ENCODE measurements at places on chromosomes 5 and 9. TPM values are rescaled to one million over a fixed set of nuclear protein-coding genes. Genes with fewer than 3 reads are reported as not detected.

Gene CCL19
- not detected for total RNA-seq

Gene C9orf50
- total RNA-seq, result not detected

Gene SEMA4D
- 5.4 TPM for total RNA-seq

Gene PCDHGB6
- total RNA-seq, result 0.13 TPM

Gene ANKRD33B
- 8.0 TPM for total RNA-seq

Gene NTRK2
- 0.04 TPM for total RNA-seq

Gene ADAMTS12
- total RNA-seq, result 7.6 TPM

Gene SV2C
- not detected for total RNA-seq

Gene FAXDC2
- total RNA-seq, result 0.17 TPM

Gene ANKRD18A
- 13.7 TPM for total RNA-seq

Gene HTR4
- total RNA-seq, result not detected

Gene IL31RA
- total RNA-seq, result 0.86 TPM

Gene ROPN1L
- total RNA-seq, result 1.7 TPM

Gene IL4
- not detected for total RNA-seq

Gene SGCD
- 4.1 TPM for total RNA-seq

Gene TSLP
- total RNA-seq, result not detected

Gene NR5A1
- total RNA-seq, result 0.11 TPM

Gene MEF2C
- total RNA-seq, result not detected

Gene PDE8B
- total RNA-seq, result 2.0 TPM

Gene JAKMIP2
- total RNA-seq, result not detected

Gene EPB41L4A
- 3.7 TPM for total RNA-seq

Gene ANKRD20A1
- 1.5 TPM for total RNA-seq

Gene DRD1
- 0.07 TPM for total RNA-seq

Gene NCS1
- 53.2 TPM for total RNA-seq

Gene C9
- not detected for total RNA-seq

Gene VAV2
- 32.4 TPM for total RNA-seq

Gene PRRX2
- total RNA-seq, result 5.6 TPM

Gene PPP6C
- 26.1 TPM for total RNA-seq

Gene HRCT1
- total RNA-seq, result 0.18 TPM

Gene DELE1
- 47.4 TPM for total RNA-seq

Gene PPP2R2B
- total RNA-seq, result 0.09 TPM

Gene JMY
- 2.6 TPM for total RNA-seq

Gene GCNT1
- 5.0 TPM for total RNA-seq

Gene C8G
- total RNA-seq, result 1.4 TPM

Gene TNC
- 0.58 TPM for total RNA-seq

Gene CFAP77
- not detected for total RNA-seq

Gene ENTPD2
- total RNA-seq, result 3.1 TPM

Measured in A549 treated with dexamethasone at 1 μM for 4 hours (cell line).